Right atrium auricular region (tissue), 2 donors: ENCODE measurements at places on chromosomes 16 and 17. TPM values are rescaled to one million over a fixed set of nuclear protein-coding genes. Genes with fewer than 3 reads are reported as not detected.

DNA sequence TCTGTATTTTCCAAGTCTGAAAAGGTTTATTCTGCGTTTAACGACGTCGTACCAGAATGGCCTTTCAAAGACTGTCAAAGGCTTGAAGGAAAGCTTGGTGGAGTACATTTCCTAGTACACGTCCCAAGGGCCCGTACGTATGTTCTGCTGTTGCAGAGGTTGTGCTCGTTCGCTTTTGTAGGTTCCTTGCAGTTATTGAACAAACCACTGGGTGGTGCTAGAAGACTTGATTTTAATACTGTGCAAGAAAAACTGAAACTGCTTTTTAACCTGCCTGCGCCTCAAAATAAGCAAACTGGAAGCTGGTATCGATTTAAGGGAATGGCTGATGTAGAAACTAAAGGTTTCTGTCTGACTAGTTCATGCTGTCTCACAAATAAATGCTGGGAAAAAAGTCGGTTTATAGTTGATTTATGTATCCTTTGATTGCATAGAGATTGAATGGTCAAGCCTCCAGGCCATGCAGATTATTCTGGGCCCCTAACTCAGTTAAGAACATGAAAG is 54.6 kb downstream of the USP10 start:
- peak; percentile 81 for DNase-seq

DNA sequence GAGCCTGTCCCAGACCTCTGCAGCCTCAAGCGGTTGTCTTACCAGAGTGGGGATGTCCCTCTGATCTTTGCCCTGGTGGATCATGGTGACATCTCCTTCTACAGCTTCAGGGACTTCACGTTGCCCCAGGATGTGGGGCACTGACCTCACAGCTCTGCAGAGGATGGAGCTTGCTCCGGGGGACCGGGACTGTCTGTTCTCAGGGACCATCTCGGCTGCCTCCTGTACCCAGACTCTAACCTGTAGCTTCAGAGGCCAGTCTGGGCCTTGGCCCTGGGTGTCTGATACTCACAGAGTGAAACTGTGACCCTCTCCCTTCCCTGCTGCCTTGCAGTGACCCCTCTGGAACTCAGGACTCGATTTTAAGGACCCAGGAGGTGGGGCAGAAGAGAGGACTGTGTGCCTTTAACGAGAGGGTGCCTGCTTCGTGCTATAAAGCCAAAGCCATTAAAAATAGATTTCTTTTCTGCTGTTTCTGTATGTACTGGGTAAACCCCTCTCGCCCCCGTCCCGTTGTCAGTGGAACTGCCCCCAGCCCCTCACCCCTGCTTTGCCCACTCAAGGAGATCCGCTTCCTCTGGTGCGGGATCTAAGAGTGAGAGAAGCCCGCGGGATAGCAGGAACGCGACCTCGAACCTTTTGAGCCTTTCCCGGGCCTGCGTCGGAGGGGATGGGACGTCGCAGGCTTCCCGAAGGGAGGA is 1.1 kb upstream of the LLGL2 start:
- DNase-seq, result no peak

GRCh38 chr16:30918614-30919013 is 4.8 kb upstream of the FBXL19 start:
- no peak for DNase-seq

DNA sequence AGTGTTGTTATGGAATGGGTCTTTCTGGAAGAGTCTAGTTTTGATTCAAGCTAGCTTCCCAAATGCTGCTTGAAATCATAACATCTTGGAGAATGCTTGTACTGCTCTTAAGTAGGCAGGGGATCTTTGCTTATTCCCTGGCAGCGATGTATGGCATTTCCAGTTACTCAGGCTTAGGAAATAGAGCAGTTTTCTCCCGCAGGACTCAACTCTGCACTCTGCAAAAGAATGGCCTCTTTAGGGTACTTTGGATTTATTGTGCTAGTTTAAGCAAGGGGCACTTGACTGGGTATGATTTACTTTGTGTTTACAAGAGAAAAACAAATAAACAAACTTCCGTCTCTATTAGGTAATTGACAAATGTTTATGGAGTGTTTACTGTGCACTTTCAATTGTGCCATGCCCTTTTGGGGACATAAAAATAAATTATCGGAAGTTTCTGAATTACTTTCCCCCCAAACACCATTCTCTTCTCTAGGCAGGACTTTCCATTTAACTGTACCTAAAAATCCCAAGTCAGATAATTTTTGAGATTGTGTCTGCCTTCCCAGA is 164.0 kb downstream of the MAP2K6 start:
- DNase-seq, result no peak

- no peak for DNase-seq
Observed at GRCh38 chr16:3529175-3529574, 28.4 kb downstream of the CLUAP1 start.

The ARHGAP44 gene
- total RNA-seq, result 12.2 TPM

The CD68 gene
- total RNA-seq, result 16.2 TPM

The KRT24 gene
- total RNA-seq, result not detected

The SHBG gene
- 0.39 TPM for total RNA-seq

The SCGB1C2 gene
- not detected for total RNA-seq

The ICAM2 gene
- total RNA-seq, result 109 TPM

The TNFRSF13B gene
- total RNA-seq, result not detected
